ENCODE measurements at places on chromosomes 1 and 21. TPM values are rescaled to one million over a fixed set of nuclear protein-coding genes. Genes with fewer than 3 reads are reported as not detected.

DNA sequence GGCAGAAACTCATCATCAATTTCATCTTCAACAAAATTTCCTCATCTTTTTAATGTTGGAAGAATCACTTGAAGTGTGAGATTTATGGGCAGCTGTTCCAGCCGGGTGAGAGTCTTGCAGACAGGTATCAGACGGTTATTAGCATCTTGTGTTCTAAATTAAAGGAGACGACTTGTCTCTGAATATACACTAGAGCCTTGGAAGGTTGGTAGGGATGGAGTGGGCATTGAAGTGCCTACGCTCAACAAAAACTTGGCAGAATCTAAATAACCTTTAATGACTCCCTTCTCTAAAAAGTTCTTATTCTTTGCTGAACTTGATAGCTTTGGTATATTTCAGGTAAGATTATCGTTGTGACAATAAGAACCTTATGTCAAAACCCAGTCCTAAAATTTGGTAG lies 111.5 kb upstream of the MAGI3 start:
- DNase-seq: no peak
- H3K36me3 ChIP-seq: no peaks in the 10 kb centered on the region
- no peak overlapping the region for H3K4me3 ChIP-seq
- no peaks in the 10 kb centered on the region for H3K4me1 ChIP-seq
- H3K27me3 ChIP-seq: peaks cover 7% of the 10 kb centered on the region

- H3K36me3 ChIP-seq: no peaks in the 10 kb centered on the region
- H3K4me3 ChIP-seq: no peak overlapping the region
- no peak overlapping the region for H3K27ac ChIP-seq
- no peaks in the 10 kb centered on the region for H3K4me1 ChIP-seq
- H3K27me3 ChIP-seq: peaks cover 9% of the 10 kb centered on the region
Measured at GRCh38 chr1:85479491-85479890, 14.5 kb upstream of the DDAH1 start.

DNA sequence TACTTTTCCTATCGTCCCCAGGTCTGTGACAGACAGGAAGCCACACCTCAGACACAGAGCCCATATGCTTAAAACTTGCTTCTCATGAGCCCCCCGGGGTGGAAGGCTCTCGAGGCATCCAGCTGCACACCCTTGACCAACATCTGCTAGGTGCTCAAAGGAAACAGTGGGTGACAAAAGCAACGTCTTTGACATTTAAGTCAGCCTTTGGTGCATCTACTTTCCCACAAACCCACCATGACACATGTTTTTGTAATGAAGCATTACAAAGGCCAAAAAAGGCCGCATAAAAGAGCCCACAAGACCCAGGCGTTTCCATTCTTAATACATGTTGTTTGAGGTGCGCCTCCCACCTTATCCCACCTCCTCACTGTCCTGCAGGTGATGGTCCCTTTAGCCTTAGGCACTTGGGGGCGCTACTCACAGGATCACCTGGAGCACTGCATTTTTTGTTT lies 11.8 kb upstream of the FASLG start:
- DNase-seq: peak; percentile 50
- peaks cover 50% of the 10 kb centered on the region for H3K4me1 ChIP-seq
- H3K36me3 ChIP-seq: no peaks in the 10 kb centered on the region
- no peak overlapping the region for H3K27ac ChIP-seq
- peaks cover 9% of the 10 kb centered on the region for H3K27me3 ChIP-seq

The EPHA10 gene
- not detected for total RNA-seq

GRCh38 chr1:210758761-210759160 lies 375.2 kb downstream of the KCNH1 start:
- no peaks in the 10 kb centered on the region for H3K4me1 ChIP-seq
- peaks cover 4% of the 10 kb centered on the region for H3K27me3 ChIP-seq
- H3K4me3 ChIP-seq: no peak overlapping the region
- no peak for DNase-seq

The CDC42 gene
- total RNA-seq: 322 TPM

The RNU1-3 gene
- 1,386 TPM for total RNA-seq

The SPTA1 gene
- total RNA-seq: not detected

The TTLL7 gene
- total RNA-seq: not detected

The DNAJC28 gene
- total RNA-seq: 0.17 TPM

DNA sequence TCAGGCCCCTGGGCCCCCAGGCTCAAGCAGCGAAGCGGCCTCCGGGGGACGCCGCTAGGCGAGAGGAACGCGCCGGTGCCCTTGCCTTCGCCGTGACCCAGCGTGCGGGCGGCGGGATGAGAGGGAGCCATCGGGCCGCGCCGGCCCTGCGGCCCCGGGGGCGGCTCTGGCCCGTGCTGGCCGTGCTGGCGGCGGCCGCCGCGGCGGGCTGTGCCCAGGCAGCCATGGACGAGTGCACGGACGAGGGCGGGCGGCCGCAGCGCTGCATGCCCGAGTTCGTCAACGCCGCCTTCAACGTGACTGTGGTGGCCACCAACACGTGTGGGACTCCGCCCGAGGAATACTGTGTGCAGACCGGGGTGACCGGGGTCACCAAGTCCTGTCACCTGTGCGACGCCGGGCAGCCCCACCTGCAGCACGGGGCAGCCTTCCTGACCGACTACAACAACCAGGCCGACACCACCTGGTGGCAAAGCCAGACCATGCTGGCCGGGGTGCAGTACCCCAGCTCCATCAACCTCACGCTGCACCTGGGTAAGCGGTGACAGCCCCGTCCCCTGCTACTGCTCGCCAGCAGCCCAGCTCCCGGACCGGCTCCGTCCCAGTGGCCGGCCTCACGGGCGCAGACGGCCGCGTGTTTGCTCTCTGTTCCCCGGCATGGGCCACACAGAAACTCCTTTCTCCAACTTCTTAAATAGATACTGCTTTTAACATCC lies 539 bp downstream of the LAMC1 start:
- peaks cover 11% of the 10 kb centered on the region for H3K4me1 ChIP-seq
- DNase-seq: peak; percentile 60
- peaks cover 68% of the 10 kb centered on the region for H3K27me3 ChIP-seq
- H3K4me3 ChIP-seq: peak overlapping the region; percentile 70
- H3K36me3 ChIP-seq: no peaks in the 10 kb centered on the region

- no peaks in the 10 kb centered on the region for H3K36me3 ChIP-seq
- no peak overlapping the region for H3K4me3 ChIP-seq
- DNase-seq: no peak
- no peak overlapping the region for H3K27ac ChIP-seq
- no peaks in the 10 kb centered on the region for H3K4me1 ChIP-seq
- no peaks in the 10 kb centered on the region for H3K27me3 ChIP-seq
Measured at GRCh38 chr21:45998871-45999580, 17.5 kb downstream of the COL6A1 start.

DNA sequence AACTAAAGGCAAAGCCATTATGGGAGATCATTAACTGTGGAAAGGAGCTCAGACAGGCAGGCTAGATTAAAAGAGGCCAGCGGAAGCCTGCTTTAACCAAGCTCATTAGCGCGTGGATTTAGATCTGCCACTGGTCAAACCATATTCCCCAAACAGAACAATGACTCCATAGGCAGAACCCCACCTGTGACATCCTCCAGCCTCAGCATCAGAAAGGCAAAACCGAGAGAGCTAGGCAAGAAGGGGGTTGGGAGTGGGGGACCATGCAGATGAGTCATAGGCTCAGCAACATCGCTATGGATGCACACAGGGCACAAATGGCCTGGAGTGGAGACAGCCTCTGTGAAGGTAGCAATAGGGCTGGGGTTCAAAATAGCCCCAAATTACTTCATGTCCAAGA lies 20.6 kb downstream of the MKNK1 start:
- H3K27me3 ChIP-seq: no peaks in the 10 kb centered on the region
- H3K27ac ChIP-seq: no peak overlapping the region
- no peak overlapping the region for H3K4me3 ChIP-seq
- peaks cover 8% of the 10 kb centered on the region for H3K4me1 ChIP-seq
- peaks cover 21% of the 10 kb centered on the region for H3K36me3 ChIP-seq
- no peak for DNase-seq

DNA sequence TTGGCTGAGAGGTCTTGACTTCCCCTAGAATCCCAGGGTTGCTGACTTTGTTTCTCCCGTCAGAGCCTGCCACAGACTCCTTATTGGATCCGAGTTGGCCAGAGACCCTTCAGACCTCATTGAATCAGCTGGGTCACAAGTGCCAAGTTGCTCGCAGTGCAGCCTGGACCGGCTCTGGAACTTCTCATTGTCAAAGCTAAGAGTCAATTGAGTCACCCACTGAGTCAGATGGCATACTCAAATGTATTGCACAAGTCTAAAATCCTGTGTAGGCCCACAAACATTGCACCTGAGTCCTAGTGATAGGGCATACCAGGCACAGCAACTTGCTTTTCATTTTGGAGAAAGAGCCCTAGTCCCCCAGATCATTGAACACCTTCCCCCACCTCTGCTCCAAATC lies 20.4 kb upstream of the SCAF4 start:
- no peak overlapping the region for H3K27ac ChIP-seq
- H3K36me3 ChIP-seq: no peaks in the 10 kb centered on the region
- H3K4me1 ChIP-seq: no peaks in the 10 kb centered on the region
- H3K4me3 ChIP-seq: no peak overlapping the region
- H3K27me3 ChIP-seq: no peaks in the 10 kb centered on the region

GRCh38 chr1:165942927-165943597 lies 115.6 kb downstream of the UCK2 start:
- no peaks in the 10 kb centered on the region for H3K4me1 ChIP-seq
- peaks cover 7% of the 10 kb centered on the region for H3K27me3 ChIP-seq
- no peak overlapping the region for H3K4me3 ChIP-seq
- no peak overlapping the region for H3K27ac ChIP-seq
- DNase-seq: no peak
- no peaks in the 10 kb centered on the region for H3K36me3 ChIP-seq

- peaks cover 10% of the 10 kb centered on the region for H3K4me1 ChIP-seq
- H3K4me3 ChIP-seq: no peak overlapping the region
- peak overlapping the region; percentile 24 for H3K27ac ChIP-seq
- no peaks in the 10 kb centered on the region for H3K27me3 ChIP-seq
- no peak for DNase-seq
- H3K36me3 ChIP-seq: peaks cover 34% of the 10 kb centered on the region
Measured at GRCh38 chr1:220137019-220137786, 43.3 kb downstream of the IARS2 start.

The PLA2G2D gene
- total RNA-seq: 0.19 TPM

DNA sequence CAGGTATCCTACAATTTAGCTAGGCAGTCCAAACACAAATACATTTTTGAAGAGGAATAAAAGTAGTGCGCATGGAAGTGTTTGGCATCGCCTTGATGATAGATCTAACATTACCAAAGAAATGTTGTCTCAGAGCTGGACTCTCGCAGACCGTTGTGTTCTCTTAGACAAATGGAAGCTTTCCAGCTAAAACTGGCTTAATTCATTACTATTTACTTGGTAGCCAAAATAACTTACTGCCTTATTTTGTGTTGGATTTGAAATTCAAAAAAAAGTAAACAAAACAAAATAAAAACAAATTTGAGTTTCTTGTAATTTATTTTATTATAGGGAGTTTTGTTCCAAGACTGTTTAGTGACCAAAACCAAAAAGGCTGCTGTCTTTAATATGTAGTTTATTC lies 51.6 kb downstream of the PDE4B start:
- no peaks in the 10 kb centered on the region for H3K27me3 ChIP-seq
- H3K4me1 ChIP-seq: no peaks in the 10 kb centered on the region
- H3K36me3 ChIP-seq: no peaks in the 10 kb centered on the region
- H3K27ac ChIP-seq: no peak overlapping the region
- no peak overlapping the region for H3K4me3 ChIP-seq
